ENCODE measurements at places on chromosomes 1 and 21.

GRCh38 chr1:154416471-154417337 lies 11.6 kb downstream of the IL6R start:
- no peak for DNase-seq

GRCh38 chr1:156623946-156624813 lies 5.0 kb downstream of the HAPLN2 start:
- DNase-seq, result peak; percentile 74

DNA sequence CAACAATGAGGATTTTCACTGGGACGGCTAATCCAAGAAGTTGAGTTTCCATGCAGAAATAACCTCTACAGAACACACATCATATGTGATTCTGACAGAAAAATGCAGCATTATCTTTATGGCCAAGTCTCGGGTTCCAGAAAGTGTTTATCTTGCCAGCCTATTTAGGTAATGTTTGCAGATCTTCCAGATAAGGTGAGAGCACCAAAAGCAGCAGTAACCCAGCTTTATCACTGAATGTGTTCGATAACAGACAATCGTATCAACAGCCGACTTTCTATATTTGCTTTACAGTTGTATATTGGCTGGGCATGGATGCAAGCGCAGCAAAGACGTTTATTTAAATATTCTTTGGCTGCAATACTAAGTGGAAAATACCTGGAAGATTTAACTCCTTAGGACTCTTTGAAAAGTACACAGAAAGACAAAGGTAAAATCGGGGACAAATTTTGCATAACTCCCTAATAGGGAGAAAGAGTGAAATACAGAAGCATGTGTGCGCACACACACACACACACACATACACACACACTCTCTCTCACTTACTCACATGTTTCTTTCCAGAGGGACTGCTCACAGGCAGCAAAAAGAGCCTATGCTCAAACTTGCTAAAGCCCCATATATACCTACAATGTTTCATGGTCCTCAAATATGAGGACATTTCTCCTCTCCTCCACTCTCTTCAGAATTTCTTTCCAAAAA lies 3.0 kb upstream of the CTSK start:
- no peak for DNase-seq

- DNase-seq, result no peak
Observed at GRCh38 chr1:85550784-85551516, 29.6 kb upstream of the CCN1 start.

DNA sequence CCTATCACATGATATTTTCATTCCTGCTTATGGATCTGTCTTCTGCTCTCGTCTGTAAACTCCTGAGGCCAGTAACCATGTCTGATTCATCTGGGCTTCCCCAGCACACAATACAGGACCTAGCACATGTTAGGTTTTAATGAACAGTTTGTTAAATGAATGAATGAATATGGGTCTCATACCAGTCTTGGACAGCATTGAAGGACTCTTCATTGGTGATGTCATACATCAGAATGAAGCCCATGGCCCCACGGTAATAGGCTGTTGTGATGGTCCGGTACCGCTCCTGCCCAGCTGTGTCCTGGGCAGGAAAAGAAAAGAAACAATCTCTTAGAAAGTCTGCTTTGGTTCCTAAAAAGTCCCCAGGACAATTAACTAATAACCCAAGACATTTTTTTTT lies 53.4 kb downstream of the RAB3B start:
- DNase-seq, result no peak

- DNase-seq, result no peak
Observed at GRCh38 chr1:156815307-156815826, 1.3 kb downstream of the SH2D2A start.

- DNase-seq, result no peak
Observed at GRCh38 chr1:225711236-225711937, 58.5 kb upstream of the ENAH start.

DNA sequence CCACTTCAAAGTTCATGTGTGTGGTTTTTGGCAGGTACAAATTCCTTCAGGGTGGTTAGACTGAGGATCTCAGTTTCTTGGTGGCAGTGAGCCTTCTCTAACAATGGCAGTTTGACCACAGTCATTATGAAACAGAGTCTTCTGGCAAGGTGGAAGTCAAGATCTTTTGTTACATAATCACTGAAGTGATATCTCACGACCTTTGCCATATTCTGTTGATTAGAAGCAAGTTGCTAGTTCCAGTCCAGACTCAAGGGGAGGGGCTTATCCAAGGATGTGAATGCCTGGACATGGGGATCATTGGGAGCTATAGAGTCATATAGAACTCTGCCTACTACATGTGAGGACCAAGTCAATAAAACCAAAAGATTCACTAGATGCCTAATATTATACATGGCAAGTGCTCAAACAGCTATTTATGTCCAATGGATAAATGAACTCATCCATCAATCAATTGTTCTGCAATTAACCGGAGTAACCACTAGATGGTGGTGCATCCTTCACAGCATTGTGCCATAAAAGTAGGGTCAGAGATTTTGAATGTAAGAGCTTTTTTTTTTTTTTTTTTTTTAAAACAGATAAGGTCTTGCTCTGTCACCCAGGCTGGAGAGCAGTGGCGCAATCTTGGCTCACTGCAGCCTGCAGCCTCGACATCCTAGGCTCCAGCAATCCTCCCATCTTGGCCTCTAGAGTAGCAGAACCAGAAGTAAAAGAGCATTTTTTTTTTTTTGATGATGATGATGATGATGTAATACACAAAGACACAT lies 131.9 kb downstream of the CRB1 start:
- no peak for DNase-seq

- DNase-seq, result no peak
Observed at GRCh38 chr1:61395146-61395800, 312.9 kb downstream of the NFIA start.

DNA sequence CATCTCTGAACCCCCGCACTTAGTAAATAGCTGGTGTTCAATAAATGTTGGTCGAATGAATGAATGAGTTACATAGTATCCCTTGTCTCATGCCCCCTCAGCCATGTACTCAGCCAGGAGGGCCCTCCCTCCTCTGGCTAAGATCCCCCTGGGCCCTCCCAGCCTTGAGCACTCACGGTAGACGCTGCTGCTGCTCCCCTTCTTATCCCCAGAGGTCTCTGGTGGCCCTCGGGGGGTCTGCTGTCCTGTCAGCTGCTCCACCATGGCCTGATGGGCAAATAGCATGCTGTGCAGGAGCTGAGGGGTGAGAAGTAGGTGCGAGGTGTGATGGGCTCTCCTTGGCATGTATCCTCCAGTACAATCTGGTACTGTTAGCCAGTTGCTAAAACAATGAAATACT lies 1.9 kb downstream of the ETV3L start:
- no peak for DNase-seq

DNA sequence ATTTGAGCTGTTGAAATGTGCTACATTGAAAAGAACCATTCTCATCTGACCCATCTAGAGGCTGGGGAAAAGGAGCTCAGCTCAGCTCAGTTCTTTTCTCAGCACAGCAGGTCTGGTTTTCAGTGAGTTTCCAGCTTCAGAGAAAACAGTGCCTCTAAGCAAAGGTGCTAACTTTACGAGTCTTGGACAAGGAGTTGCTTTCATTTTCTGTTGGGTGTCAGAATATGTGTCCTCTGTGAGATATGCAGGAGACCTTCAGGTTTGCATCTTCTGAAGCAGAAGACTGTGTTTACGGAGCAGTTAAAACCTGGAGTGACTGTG lies 321.3 kb upstream of the USP24 start:
- DNase-seq, result no peak

DNA sequence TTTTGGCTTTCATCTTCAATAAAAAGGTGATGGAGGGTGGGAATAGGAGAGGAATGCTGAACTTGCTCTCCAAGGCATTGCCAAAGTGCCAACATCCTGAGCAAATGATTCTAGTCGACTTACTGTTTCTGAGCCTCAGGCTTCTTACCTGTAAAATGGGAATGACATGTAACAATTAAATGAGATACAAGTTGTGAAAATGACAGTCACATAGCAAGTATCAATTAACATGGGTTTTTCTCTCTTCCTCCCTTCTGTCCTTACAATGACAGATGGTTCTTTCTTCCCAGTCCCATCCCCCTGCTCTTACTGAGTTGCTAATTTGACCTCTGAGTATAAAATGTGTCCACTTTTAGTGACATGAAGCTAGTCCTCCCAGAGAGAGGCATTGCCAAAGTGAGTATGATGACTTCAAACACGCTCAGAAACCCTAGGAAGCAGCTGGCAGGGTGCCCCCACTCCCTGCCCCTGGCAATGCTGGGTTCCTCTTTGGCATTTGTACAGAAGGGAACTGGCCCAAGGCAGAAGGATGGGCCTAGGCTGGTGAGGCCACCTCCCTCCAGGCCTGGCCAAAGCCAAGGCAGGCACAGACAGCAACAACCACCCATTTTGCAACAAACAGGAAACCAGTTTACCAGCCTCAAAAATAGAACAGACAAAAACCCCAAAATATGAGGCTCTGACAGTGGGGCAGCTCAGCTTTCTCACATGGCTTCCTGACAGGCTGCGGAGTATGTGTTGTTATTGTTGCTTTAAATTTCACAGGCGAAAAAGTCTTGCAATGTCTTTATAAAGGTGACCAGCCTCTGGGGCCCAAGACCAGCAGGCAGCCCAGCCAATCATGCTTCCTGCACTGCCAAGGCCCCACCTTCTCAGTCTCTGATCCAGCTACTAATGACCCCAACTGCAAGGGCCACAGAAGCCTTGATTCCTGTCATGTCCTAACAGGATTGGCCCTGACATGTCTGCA lies 115.9 kb downstream of the HIVEP3 start:
- no peak for DNase-seq

DNA sequence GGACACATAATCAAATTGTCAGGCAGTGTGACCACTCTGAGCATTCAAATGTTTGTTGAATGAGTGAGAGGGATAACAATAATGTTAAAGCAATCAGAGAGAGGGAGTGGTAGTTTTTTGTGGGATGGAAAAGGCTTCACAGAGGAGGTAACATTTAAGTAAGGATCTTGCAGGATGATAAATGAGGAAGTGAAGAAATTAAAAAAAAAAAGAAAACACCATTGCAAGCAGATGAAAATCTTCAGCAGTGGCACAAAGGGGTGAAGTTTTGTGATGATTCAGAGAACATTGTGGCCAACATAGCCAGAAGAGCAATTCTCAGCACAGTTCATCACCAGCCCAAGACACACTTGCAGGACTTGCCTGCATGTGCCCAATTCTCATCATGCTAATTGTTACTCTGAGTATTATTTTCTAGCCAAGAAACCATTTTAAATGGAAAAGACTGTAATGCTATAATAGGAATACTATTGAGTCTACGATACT lies 35.0 kb downstream of the OVGP1 start:
- no peak for DNase-seq

DNA sequence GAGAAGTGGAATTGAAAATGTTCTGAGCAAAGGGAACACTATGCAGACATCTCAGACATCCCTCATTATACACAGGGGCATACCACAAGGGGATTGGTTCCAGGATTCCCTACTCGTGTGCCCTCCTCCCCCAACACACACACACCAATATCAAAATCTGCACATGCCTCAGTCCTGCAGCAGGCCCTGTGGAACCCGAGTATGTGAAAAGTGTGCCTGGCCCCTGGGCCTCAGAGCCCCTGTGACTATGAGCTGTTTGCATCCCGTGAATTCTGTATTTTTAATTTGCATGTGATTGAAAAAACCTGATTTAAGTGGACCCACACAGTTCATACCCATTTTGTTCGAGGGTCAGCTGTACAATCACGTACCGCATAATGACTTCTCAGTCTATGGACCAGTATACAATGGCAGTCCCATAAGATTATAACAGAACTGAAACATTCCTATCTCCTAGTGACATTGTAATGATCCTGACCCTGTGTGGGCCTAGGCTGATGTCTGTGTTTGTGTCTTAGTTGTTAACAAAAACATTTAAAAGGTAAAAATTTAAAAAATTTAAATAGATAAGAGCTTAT lies 11.3 kb downstream of the POU2F1 start:
- DNase-seq, result no peak

DNA sequence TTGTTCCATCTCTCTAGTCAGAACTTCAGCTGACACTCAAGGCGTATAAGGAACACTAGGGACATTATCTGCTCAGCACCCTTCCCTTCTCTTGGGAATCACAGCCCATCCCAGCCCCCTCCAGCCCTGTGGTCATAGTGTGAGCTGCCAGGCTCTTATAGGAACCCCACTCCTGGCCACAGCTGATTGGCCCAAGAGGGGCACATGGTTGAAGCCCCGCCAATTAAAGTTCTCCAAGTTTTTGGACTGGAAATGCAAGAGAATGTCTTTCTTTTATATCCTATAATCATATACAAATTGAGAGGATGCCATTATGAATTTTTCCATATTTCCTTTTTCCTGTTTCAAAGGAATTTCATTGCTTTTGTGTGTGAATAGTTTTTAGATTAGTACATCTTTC lies 40.7 kb downstream of the FOXO6 start:
- DNase-seq, result no peak

- DNase-seq, result no peak
Observed at GRCh38 chr1:114671011-114671938, 1.4 kb upstream of the DENND2C start.

GRCh38 chr1:9449110-9449627 lies 90.1 kb upstream of the SLC25A33 start:
- DNase-seq, result no peak

GRCh38 chr1:246565751-246566127 lies 322 bp downstream of the TFB2M start:
- no peak for DNase-seq

GRCh38 chr1:205701891-205702290 lies 21.6 kb upstream of the SLC45A3 start:
- no peak for DNase-seq

- DNase-seq, result no peak
Observed at GRCh38 chr1:182764029-182764727, 25.4 kb upstream of the NPL start.

DNA sequence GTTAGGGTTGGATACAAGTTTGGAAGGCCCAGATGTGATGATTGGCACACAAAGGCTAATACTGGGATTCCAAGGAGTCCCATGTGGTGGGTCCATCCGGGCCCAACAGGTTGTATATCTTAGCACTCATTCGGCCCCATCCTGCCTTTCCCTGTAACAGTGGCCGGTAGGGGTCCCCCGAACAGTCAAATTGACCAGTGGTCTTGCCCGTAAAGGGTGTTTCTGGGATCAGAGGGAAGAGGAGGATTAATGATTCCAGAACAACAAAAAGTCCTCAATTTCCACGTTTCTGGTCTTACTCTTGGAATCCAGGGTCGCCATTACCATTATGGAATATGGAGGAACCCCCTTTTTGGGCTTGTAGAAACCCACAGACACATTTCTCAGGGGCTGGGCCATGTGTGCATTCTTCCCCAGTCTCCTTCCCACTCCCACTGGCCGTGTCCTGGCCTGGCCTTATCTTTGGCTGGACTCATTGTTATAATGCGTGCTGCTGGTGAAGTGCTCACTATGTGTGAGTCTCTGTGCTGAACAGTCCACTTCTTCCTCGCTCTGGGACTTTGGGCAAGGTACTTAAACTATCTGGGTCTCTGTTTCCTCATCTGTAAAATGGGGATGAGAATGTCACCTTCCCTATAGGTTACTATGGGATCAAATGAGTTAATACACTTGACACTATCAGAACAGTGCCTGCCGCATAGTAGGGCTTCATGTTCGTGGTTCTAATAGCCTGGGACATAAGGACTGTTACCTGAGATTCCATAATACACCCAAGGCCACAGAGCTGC lies 161.8 kb downstream of the DYRK1A start:
- DNase-seq, result no peak

All from stimulated activated CD8-positive, alpha-beta memory T cell treated with anti-CD3 and anti-CD28 coated beads, Interleukin-4, amount 100 ng/mL, for 48 hours (primary cell).